ENCODE measurements at places on chromosomes 1 and 21.

GRCh38 chr1:203158960-203159665 lies 16.5 kb downstream of the MYBPH start:
- DNase-seq = no peak

DNA sequence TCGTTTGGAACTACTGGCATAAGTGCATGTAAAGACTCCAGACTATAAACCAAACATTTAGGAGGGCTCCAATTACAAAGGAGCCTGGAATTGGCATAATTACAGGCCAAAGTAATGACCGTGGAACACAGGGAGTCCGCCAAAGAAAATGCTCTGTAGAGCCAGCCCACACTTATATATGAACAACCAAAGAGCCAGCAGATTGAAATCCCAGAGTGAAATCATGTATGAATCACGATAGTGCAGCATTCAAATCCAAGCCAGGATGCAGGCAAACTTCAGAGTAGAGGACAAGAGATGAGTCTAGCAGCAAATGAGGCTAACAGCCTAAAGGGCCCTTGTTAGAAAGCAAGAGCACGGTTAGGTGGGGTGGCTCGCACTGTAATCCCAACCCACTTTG lies 13.1 kb downstream of the VPS26C start:
- DNase-seq = no peak

- no peak for DNase-seq
Observed at GRCh38 chr1:50644447-50645105, 221.3 kb upstream of the DMRTA2 start.

GRCh38 chr1:167716000-167716271 lies 5.8 kb upstream of the MPZL1 start:
- DNase-seq = no peak

DNA sequence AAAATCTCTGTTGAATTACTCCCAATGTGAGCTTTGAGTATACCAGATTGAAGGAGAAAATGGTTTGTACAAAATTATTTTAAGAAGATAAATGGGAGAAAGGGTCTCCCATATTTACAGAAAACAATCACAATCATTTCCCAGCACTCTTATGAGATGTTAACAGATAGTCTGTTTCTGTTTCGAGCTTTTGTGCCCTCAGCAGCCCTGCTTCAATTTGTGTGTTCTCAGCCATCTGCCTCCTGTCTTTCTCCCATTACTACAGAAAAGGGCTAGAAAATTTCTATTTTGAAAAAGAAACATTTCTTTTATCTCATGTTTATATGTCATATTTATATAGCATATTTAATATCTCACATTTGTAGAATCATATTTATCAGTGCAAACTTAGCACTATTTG lies 498.4 kb downstream of the TTLL7 start:
- DNase-seq = no peak

- no peak for DNase-seq
Observed at GRCh38 chr1:214289574-214290272, 8.8 kb downstream of the SMYD2 start.

DNA sequence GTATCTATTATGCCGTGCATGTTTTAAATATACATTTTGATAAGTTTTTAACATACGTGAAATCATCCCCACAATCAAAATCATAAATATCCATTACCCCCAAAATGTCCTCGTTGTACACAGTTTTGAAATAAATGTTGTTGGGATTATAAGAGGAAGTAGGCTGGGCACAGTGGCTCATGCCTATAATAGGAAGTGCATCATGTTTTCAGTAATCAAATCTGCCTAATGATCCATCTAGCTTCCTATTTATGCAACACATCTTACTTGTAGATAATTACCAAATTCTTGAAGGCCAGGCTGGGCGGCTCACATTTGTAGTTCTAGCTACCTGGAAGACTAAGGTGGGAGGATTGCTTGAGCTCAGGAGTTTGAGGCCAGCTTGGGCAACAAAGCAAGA lies 15.0 kb upstream of the IFNGR2 start:
- DNase-seq = no peak

DNA sequence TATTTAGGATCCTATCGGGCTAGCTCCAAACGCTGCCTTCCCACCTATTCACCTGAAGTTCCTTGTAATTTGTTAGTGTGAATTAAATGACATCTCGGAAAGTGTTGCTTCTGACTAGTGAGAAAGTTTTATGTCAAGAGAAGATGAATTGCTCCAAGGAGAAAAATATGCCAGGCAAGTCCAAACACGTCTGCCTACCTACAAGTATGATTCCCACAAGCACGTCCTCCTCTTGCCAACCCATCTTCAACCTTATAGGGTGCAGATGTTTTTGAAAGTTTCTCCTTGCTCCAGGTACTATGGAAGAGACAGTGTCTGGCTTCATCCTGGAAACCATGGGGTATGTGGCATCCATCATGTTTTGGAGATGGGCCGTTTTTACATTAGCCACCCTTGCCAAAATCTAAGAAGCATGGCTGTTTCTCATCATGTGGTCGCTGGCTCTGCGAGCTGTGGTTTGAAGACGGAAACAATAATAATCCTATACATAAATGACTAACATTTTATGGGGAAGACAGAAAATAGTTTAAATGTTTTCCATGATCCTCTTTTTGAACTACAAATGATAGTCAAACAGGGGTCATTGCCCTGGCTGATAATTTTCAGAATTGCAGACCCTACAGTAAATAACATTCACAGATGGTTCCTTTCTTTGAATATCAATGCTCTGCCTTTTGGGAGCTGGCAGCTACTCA lies 505.8 kb downstream of the SMYD3 start:
- DNase-seq = no peak

GRCh38 chr1:1550087-1550486 lies 9.7 kb upstream of the TMEM240 start:
- DNase-seq = no peak

- peak; percentile 35 for DNase-seq
Observed at GRCh38 chr1:24727501-24728216, 17.6 kb upstream of the CLIC4 start.

- DNase-seq = no peak
Observed at GRCh38 chr1:168365719-168366479, 85.2 kb downstream of the TBX19 start.

DNA sequence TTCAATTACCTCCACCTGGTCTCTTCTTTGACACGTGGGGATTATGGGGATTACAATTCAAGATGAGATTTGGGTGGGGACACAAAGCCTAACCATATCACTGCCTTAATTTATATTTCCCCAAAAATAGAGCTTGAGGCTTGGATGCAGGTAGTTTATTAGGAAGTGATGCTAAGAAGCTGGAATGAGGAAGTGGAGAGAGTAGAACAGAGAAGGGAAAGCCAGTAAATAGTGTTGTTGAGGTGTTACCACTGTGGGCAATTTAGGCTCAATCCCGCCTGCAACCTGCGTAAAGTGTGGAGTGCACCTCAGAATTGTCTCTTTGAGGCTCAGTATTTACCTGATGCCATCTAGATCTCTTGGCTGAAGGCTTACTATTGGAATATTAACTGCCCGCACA lies 4.9 kb upstream of the DOCK7 start:
- no peak for DNase-seq

DNA sequence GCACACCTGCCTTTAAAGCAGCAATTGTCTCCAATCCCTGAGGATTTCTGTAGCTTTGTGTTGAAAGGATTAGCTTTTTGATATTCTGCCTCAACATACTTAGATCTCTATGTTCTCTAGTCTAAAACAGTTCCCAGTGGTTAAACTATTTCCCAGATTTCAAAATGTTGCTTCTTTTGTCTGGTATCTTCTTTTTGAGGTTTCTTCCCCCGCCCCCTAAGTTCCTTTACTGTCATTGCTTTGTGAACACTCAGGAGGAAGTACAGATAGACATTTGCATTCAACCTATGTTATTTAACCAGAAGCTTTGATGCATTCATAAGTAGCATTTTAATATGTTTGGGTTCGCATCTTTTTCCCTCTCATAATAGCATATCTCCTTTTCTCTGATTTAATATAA lies 33.5 kb downstream of the CYYR1 start:
- DNase-seq = no peak

DNA sequence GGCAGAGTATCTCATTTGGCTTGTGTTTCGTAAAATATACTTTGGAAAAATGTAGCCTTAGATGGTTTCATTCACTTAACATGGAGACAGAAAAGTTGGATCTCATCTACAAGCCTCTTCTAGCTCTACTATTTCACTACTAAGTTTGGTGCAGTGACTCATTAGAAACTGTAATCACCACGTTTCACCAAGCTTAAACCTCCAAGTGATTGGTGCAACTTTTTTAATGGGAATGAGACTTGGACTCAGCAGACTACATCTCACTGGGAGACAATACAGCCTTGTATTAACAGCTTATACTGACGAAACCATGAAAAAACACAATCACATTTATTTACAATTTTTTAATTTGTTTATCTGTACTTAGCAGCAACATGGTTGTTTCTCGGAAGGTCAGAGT lies 29.9 kb upstream of the NRIP1 start:
- DNase-seq = no peak

GRCh38 chr1:234619071-234619480 lies 9.1 kb upstream of the IRF2BP2 start:
- DNase-seq = no peak

DNA sequence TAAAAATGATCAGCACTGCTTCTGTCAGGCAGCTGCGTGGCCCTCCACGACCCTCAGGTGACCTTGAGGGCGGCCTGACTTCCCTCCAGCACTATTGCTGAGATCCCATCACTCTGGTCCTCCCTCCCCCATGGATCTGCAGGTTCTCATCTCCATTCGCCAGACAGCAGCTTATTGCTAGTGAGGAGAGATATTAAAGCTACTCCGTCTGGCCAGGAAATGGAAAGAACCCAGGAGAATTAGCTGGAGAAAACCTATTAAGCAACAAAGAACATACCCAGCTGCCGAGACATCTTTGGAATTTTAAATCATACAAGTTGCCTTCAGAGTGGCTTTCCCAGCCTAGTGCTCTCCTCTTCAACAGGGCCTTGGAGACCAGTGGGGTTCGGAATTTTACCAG lies 25.7 kb upstream of the KCNN3 start:
- DNase-seq = no peak

DNA sequence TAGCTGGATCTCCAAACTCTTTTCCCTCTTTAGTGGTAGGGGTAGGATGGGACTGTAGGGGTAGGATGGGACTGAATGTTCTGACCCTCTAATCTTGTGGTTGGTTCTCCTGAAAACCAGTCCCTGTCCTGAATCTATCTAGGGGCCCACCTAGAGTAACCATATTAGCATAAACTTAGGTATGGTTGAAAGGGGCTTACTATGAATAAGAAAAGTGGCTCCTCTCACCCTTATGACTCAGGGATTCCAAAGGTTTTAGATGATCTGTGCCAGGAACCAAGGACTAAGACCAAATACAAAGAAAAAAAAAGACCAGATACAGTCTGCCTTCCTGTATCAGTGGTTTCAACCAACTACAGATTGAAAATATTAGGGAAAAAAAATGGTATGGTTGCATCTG lies 28.9 kb downstream of the RNF2 start:
- DNase-seq = no peak

GRCh38 chr1:42981255-42981805 lies 22.7 kb upstream of the SLC2A1 start:
- DNase-seq = no peak

DNA sequence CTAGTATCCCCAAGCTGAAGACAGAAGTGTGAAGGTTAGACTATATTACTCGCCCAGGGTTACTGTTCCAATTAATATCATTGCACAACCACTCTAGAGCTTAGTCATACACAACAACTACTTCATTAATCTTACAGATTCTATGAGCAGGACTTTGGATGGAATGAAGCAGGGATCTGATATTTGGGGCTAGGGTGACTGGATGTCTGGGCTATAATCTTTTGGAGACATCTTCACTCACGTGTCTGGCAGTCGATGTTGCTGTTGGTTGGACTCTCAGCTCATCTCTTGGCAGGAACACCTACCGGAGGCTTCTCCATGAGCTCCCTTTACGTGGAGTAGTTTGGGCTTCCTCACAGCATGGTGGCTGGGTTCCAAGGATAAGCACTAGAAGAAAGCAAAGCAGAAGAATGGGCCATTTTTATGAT lies 519.2 kb upstream of the B3GALT2 start:
- no peak for DNase-seq

DNA sequence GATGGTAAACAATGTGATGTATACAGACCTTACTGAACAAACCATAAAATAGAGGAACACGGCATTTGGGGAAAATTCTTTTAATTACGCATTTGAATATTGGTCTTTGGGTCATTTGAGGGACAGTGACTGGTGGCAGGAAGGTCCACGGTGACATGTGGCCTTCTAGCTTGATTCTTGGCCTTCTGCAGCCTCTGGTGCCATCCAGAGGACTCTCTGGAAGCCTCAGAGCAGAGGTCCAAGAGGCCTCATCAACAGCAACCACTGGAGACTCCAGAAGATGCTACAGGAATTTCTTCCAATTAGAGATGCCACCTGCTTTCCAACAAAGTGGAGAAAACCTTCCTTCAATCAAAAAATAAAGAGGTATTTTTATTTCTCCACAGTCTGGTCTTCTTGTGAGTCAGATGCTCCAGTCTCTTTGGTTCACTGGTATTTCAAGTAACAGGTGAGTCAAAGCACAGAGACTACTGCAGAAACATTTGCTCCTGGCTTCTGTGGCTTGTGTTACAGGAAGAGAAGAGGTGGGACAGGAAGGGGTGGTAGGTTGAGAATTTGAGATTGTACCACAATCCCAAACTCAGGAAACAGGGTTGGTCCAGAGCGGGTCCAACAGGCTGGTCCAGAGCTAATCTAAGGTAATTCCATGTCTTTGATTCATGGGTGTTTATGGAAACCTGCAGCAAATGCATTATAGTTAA lies 2.7 kb upstream of the F5 start:
- DNase-seq = no peak

GRCh38 chr1:206589206-206589605 lies 23.1 kb downstream of the EIF2D start:
- no peak for DNase-seq

DNA sequence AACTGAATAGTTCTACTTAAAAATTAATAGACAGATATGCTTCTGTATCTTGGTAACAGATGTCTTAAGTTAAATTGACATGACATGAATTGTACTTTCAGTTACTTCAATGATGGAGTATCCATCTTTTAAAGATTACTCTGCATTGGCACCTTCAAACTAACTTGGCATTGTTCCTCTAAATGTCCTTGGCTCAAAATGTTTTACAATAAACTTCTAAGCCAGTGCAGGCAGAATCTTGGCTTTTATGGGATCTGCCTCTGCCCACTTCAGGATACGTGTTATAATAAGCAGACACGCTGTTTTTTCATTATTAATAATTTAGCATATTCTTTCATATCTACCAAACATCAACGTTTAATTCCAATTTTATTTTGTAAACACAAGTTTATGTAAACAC lies 873.4 kb upstream of the ADAMTS5 start:
- no peak for DNase-seq

DNA sequence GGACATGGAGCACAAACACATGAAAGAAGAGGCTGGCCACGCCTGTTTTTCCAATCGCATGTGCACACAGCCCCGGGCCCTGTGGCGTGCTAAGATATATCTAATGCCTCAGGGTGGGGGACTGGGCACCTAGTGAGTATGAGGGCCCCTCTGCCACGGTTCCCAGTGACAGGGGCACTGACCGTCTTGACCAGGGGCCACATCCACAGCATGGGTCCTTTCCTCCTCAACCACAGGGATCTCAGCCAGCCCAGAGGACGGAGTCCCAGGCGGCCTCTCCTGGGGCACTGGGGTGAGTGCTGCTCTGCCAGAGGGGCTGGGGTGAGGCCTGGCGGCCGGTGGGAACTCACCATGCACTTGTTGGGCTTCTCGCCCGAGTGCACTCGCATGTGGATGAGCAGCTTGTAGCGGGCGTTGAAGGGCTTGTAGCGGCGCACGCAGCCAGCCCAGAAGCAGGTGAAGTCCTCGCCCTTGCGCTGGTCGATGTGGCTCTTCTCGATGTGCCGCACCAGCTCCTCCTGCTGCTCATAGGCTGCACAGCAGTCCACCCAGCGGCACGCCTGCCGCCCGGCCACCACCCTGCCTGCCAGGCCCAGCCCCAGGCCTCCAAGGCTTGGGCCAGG lies 134.7 kb downstream of the DMRTB1 start:
- no peak for DNase-seq

All from GOT3 (cell line).